ENCODE measurements at places on chromosomes 7 and 10. TPM values are rescaled to one million over a fixed set of nuclear protein-coding genes. Genes with fewer than 3 reads are reported as not detected.

- no peak overlapping the region for H3K27ac ChIP-seq
- H3K36me3 ChIP-seq = no peaks in the 10 kb centered on the region
- no peak overlapping the region for H3K4me3 ChIP-seq
These were observed 27.6 kb downstream of the SORBS1 start for GRCh38 chr10:95533590-95533989.

DNA sequence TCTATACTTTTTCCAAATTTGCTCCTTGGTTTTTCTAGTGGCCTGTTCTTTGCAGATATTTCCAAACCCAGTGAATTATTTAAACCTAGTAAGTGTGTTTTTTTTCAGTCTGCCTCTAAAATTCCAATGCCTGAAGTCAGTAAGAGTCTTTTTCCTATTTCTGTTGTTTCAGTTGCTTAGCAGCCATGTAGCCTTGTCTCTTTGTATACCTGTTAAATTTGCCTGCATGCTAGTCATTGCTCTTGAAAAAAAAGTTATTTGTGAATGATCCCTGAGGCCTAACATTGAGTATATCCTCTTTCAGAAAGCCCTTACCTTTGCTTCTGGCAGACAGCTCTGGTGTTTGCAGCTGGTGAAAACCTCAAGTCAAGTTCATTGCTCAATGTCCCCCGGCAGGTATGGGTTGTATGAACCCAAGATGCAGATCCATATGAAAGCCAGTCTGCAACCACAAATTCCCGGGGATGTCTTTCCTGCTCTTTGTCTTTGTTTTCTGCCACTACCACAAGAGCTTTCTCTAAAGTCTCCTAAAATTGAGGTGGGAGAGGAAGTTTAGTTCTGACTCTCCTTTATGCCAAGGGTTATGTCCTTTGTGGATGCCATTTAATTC, 35.7 kb downstream of the CH25H start:
- no peak overlapping the region for H3K27ac ChIP-seq
- no peak for DNase-seq
- no peak overlapping the region for H3K4me3 ChIP-seq
- no peaks in the 10 kb centered on the region for H3K36me3 ChIP-seq
- H3K4me1 ChIP-seq = no peaks in the 10 kb centered on the region

- no peak overlapping the region for H3K27ac ChIP-seq
- H3K4me3 ChIP-seq = no peak overlapping the region
- no peaks in the 10 kb centered on the region for H3K27me3 ChIP-seq
- DNase-seq = no peak
These were observed 21.2 kb downstream of the BMPER start for GRCh38 chr7:33926535-33926934.

Gene ITGB1
- total RNA-seq = 53.5 TPM

Gene RELN
- total RNA-seq = not detected

Gene GPR37
- not detected for total RNA-seq

All from naive thymus-derived CD4-positive, alpha-beta T cell (primary cell).